ENCODE measurements at places on chromosomes 7 and 10.

GRCh38 chr10:13168781-13169180 lies 7.4 kb downstream of the MCM10 start:
- DNase-seq, result no peak

GRCh38 chr10:105585171-105585570 lies 944.1 kb downstream of the SORCS3 start:
- no peak for DNase-seq

- DNase-seq, result no peak
These were observed 61.6 kb downstream of the COBL start for GRCh38 chr7:51255036-51255435.

DNA sequence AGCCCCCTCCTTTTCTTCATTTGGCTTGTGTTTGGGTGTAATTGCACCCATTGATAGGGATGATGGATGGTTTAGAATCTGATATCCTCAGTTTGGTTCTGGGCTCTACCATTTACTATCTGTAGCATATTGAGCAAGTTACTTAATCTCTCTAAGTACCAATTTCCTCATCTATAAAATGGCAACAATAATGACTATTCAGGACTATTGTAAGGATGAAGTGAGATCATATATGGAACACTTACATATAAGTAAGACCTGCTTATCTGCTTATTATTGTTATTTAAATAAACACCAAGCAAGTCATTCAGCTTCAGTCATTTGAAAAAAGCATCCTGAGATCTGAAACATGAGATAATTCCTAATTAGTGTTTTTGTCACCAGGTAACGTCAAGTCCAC lies 127.0 kb downstream of the SEC23IP start:
- DNase-seq, result no peak

- DNase-seq, result no peak
These were observed 17.8 kb upstream of the GSAP start for GRCh38 chr7:77433901-77434300.

DNA sequence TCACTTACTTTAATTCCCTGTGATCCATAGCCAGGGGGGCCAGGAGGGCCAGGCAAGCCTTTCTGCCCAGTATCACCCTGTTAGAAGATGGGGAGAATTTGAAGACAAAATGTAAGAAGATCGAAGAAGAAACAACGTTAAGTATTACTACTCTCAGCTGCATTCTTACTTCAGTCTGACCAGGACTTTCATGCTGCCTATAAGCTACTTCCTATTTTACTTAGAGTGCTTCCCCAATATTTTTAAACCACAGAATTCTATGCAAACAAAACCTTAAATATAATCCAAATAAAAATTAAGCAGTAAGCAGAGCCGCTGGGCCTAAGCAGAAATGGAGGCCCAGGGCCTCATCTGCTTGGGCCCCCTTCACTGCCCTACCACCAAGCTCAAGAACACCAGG lies 117.8 kb downstream of the COL28A1 start:
- no peak for DNase-seq

GRCh38 chr7:127901895-127902703 lies 129.1 kb downstream of the LRRC4 start:
- no peak for DNase-seq

DNA sequence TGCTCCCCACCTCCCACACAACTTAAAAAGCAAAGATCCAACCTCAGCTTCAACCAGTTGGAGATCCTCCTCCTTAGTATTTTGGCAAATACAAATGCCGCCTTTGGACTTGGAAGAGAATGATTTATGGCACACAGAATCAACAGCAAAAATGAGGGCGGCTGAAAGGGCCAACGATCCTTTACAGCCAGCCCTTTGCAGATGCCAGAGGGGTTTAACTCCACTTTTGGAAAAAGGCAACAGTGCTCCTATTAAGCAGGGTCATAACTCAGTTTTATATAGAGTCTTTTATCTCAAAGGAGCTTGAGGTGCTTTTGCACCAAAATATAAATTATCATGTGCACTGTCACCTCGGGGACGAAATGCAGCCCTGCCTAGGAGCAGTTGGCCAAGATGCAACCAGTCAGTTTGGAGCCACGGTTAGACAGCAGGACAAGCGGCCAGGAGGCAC lies 56.7 kb upstream of the JCAD start:
- peak; percentile 63 for DNase-seq

GRCh38 chr7:88311675-88312036 lies 5.0 kb upstream of the STEAP4 start:
- DNase-seq, result no peak

DNA sequence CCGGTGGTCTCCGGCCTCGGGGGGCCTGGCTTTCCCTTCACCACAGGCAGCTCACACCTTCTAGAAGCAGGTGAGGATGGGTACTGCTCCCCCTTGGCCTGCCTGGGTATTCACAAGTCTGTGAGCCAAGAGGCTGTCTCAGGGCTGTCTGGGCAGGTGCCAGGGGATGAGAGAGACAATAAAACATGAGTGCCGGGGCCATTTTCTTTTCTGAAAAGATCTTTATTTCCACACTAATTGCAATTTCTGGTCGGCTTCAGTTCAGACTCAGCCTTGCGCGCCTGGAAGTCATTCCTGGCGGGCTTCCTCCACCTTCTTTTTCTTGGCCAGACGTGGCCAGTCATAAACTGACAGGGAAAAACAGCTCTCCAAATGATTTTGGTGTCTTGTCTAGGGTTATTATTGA lies 171.2 kb downstream of the ARHGAP12 start:
- DNase-seq, result peak; percentile 87

DNA sequence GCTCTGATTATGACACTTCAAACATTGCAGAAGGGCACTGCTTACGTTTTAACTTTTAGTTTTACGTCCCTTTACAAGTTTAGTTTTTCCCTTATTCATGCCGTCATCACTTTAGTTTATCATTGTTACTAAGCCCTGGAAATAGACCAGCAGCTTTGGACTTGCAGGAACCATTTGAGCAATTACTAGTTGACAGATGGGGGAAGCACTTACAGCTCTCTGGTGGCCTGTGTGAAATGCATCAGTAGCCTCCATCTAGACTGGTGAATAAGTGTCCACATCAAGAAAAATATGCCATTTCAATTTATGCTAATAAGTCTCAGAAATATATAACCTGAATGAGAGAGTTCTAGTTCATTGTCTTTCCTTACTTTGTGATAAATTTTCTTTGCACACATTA lies 194.9 kb upstream of the GRM3 start:
- DNase-seq, result peak; percentile 1

GRCh38 chr10:98038288-98038687 lies 7.9 kb upstream of the CRTAC1 start:
- DNase-seq, result no peak

DNA sequence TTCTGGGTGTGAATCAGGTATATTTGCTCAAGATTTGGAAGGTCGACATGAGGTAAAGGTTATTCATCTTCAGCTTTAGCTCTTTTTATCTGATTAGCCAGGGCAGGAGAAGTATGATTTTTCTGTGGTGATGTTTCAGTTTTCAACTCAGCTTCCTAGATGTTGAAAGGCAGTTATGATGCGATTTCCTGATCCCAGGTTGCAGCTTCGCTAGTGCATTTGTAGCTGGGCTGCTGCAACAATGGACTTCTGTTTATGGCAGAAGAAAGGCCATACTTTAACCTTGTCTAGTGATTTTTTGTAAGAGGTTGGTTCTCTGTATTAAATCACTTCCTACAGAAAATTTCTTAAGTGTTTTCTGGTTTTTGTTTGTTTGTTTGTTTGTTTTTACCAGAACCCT lies 619.3 kb downstream of the AUTS2 start:
- no peak for DNase-seq

- no peak for DNase-seq
These were observed 29.1 kb downstream of the FAS start for GRCh38 chr10:89019569-89020327.

DNA sequence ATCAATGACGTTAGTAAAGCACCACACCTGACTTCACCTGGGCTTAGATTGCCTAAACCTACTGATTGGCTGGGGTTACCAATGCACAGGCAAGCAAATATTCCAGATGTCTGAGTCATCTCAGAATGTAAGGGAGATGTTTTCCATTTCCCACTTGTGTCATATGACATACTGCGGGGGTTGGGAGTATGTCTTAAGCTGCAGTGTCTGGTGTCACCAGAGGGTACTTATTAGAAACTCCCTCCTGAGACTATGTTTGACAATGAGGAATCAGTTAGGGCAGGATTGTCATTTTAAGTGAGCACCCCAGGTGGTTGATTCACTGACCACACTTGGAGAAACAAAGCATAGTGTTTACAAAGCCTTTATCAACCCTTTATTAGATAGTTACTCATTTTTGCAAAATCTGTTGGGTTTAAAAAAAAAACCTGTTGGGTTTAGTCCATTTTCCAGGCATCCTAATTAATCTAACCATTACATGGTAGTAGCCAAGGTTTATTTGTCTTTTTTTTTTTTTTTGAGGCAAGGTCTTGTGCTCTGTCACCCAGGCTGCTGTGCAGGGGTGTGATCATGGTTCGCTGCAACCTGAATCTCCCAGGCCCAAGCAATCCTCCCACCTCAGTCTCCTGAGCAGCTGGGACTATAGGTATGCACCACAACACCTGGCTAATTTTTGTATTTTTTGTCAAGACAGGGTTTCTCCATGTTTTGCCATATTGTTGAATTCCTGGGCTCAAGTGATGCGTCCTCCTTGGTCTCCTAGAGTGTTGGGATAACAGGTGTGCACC lies 72.5 kb downstream of the CDK6 start:
- peak; percentile 71 for DNase-seq

DNA sequence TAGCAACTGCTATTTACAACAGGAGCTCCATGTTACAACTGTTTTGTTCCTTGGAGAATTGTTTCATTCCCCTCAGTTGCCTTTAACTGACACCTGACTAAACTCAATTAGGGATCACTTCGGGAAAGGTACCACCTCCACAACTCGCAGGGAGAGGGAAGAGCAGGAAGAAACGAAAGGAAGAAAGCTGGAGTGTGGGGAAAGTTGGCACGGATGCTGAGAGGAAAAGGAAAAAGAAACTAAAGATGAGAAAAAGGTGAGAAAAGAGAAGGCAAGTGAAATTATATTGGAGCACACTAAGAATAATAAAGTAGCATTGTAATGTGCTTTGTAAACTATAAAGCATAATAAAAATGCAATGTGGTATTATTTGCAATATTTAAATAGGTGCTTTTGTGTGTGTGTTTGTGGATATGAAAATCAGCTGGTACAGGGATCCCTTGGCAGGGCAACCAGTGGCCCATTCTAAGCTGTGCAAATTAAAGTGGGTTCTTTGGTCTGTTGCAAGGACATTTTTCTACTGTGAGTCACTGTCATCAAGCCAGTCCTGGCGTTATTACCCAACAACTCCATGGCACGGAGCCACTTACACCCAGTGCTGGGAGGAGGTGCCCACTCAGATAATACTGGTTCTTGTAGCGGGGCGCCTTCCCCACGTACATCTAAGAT lies 45.9 kb downstream of the HIPK2 start:
- DNase-seq, result peak; percentile 29

- peak; percentile 72 for DNase-seq
These were observed 28.0 kb upstream of the TNS3 start for GRCh38 chr7:47609803-47610452.

DNA sequence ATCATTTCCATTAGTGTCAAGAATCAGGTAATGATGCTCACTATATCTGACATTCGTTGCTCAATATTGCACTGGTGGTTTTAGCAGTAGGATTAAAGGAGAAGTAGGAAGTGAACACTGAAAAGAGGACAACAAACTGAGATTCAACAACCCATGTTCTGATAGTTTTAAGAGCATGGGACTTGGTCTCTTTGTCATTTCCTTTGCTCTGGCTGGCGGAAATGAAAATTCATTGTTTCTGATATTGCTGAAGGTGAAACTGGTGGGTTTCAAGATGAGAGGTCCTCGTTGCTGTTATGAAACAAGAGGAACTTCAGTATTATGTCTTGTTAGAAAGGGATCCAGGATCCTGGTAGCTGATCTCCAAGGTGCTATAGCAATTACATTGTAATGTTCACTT lies 129.0 kb downstream of the DNAH11 start:
- DNase-seq, result no peak

DNA sequence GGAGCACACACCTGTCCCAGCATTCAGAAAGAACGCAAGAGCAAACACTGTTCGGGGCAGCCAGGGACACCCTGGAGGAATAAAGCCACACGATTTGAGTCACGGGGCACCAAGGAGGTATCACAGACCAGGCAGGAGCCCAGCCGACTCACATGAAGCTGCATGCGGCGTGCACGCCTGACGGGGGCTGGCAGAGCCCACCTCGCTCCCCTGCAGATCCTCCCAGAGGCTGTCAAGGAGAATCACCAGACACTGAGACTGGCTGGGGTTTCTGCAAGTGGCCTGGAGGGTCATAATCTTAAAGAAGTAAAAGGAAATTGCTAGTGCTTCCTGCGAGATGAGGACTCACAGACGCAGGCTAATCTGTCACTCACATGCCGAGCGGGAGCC lies 61.6 kb downstream of the TCERG1L start:
- DNase-seq, result no peak

DNA sequence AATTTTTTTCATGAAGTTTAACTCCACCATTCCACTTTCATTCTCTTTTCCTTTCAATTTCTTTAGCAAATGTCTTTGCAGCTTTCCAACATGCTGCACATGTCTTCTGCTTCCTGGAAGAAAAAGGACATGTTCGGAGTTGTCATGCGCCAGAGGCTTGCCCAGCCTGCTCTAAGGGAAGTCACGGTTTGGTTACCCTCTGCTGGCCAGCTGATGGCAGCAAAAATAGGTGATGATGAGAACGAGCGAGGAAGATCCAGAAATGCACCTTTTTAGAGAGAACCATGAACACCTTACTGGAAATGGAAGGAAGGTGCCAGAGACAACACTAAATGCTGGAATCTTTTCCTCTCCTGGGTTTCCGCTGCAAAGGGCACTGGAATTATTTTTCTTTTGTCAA lies 4.9 kb upstream of the ZSCAN21 start:
- DNase-seq, result no peak

- peak; percentile 48 for DNase-seq
These were observed 145.5 kb upstream of the AGR3 start for GRCh38 chr7:17027143-17027788.

- DNase-seq, result no peak
These were observed 107.2 kb upstream of the INHBA start for GRCh38 chr7:41809940-41810576.

- DNase-seq, result no peak
These were observed 167.8 kb upstream of the ASAH2 start for GRCh38 chr10:50419091-50419490.

DNA sequence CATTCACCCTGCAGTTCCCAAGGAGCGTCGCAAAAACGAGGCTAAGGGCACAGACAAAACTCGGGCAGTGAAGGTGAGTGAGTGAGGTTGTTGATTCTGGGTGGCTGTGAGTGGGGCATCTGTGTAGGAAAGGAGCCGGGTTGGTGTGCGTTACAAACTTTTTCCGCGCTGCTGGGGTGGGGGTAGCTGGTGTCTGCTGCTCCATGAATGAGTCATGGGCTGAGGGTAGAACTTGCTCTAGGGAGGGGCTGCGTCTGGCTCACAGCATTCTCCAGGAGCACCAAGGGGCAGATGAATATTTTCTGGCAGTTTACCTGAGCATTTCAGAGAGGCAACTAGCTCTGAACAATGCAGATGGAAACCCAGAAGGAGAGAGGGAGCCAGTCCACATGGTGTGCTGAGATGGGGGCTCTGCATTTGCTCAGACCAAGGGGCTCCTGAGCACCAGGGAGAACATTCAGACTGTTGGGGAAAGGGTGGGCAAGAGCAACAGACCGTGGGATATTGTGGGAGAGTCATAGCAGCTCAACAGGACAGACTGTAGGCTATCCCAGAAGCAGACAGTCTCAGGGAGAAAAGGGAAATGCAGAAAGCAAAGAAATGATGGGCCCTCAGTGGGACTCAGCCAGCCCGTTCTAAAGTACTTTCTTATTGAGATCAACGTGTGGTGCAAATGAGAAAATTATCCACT lies 18.8 kb downstream of the NOBOX start:
- no peak for DNase-seq

GRCh38 chr10:48603421-48604038 lies 1.3 kb downstream of the ARHGAP22 start:
- no peak for DNase-seq
